Activated CD4-positive, alpha-beta memory T cell treated with anti-CD3 and anti-CD28 coated beads, Interleukin-2, amount 10 ng/mL, durations not matched to agents 7 days and 5 days (primary cell): ENCODE measurements at places on chromosomes 3 and 15. TPM values are rescaled to one million over a fixed set of nuclear protein-coding genes. Genes with fewer than 3 reads are reported as not detected.

Gene AGTR1
- total RNA-seq, result not detected

Gene PYGO1
- not detected for total RNA-seq

Gene SPATA12
- total RNA-seq, result not detected

Gene PTH1R
- total RNA-seq, result not detected

Gene TM4SF18
- not detected for total RNA-seq

Gene GDPGP1
- 10.3 TPM for total RNA-seq

Gene ST3GAL6
- not detected for total RNA-seq

Gene MNS1
- total RNA-seq, result not detected

Gene AP3S2
- total RNA-seq, result 30.3 TPM

Gene LARP6
- total RNA-seq, result not detected

Gene MST1R
- 1.5 TPM for total RNA-seq

Gene PLOD2
- total RNA-seq, result 0.53 TPM

Gene INKA1
- total RNA-seq, result 0.48 TPM

Gene NEK10
- total RNA-seq, result 0.86 TPM

Gene KNG1
- not detected for total RNA-seq

Gene EXD1
- total RNA-seq, result not detected

Gene GXYLT2
- total RNA-seq, result not detected

Gene MUC13
- total RNA-seq, result not detected

Gene VILL
- 18.4 TPM for total RNA-seq

Gene LRRC2
- total RNA-seq, result 0.35 TPM

Gene VEPH1
- total RNA-seq, result not detected

Gene ETV5
- 3.3 TPM for total RNA-seq

Gene TEX9
- 0.78 TPM for total RNA-seq

Gene GABRA5
- not detected for total RNA-seq

Gene TRH
- not detected for total RNA-seq

Gene ASB14
- total RNA-seq, result not detected

Gene MESD
- 36.1 TPM for total RNA-seq

Gene CHRNA7
- total RNA-seq, result not detected

Gene GPR156
- not detected for total RNA-seq

Gene LRRC31
- total RNA-seq, result not detected

Gene ARPIN
- not detected for total RNA-seq

Gene FRMD5
- not detected for total RNA-seq

Gene STRIT1
- not detected for total RNA-seq

Gene SERPINI2
- not detected for total RNA-seq

Gene QTRT2
- total RNA-seq, result 23.3 TPM

Gene LRRC34
- 5.6 TPM for total RNA-seq
